Kidney glomerular epithelial cell (primary cell): ENCODE measurements at places on chromosomes 12 and 14.
A peak's percentile ranks its signal among the peaks of the same experiment; 100 is the strongest.

DNA sequence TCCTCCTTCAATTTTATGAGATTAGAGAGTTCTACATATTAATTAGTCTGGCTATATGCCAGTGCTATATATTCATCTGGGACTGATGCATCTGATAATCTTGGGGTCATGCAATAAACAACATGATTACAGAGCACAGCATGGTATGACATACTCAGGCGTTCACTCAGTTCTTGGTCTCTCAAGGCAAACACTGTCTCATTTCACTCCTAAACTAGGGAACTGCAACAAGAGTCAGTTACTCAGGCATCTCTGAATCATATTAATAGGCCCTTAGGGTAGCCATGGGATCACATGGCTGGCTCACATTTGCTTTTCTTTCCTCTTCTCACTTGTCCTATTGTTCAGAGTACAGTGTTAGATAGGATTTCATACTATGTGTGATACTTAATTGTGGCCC is 91.8 kb upstream of the TMEM260 start:
- DNase-seq, result peak; percentile 8

- DNase-seq, result no peak
These were observed 34.4 kb downstream of the PPTC7 start for GRCh38 chr12:110548678-110549077.

DNA sequence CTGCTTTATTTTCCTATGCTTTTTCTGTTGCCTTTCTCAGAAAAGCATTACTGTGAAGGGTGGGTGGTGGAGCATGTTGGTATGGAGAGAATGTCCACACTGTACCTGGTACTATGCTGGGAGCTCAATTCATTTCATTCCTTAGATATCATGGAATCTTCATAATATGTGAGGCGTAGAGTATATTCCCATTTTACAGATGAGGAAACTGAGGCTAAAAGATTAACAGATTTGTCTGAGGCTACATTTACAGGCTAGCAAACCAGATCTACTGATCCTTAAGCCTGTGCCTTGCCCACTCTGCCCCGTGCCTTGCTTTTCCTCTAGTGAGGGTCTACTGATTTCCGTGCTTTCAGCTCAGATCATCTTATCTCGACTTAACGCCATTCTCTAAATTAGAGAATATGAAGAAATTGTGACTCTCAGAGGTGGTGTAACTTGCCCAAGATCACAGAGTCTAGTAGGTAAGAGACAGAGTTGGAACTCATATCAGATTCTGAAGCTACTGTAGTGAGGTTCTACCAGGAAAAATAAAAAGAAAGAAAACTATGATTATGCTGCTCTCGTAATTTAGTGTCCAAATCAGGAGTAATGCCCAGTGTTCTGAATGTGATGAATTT is 5.5 kb downstream of the GLRX5 start:
- no peak for DNase-seq

GRCh38 chr14:67618617-67619063 is 1.1 kb upstream of the ARG2 start:
- peak; percentile 77 for DNase-seq

GRCh38 chr12:106945261-106945851 is 10.4 kb upstream of the TMEM263 start:
- DNase-seq, result no peak

DNA sequence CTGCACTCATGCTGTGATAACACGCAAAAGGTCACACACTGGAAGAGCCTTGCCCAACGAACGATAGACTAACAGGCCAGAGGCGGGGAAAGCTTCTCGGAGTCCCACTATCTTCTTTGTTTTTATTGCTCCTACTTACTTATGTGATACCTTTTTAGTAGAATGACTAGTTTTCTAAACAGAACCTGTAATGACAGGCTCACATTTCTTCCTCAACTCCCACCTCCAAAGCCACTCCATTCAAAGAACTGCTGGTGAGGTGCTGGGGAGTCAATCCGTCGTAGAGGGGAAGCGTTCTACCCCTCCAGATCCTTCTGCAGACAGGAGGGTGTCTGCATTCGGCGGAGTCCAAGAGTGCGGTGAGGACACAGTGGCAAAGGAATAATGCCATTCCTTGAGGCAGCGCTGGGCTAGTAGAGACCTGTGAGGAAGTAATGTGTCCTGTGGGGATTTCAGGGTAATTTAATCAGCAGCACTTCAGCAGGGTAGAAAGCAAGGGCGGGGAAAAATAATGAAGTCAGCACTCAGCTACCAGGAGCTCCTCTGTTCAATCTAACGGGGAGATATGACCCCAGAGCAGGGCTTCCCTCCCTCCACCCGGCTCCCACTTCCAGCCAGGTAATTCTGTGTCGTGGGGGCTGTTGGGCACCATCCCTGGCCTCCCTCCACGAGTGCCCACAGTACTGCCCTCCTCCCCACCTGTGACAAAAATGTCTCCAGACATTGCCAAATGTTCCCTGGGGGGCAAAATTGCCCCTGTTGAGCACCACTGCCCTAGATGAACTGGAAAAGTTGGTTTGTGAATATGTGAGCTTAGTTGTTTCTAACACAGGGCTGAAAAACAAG is 25.2 kb downstream of the SPRING1 start:
- no peak for DNase-seq

- no peak for DNase-seq
These were observed 30.8 kb downstream of the TTC7B start for GRCh38 chr14:90785471-90785870.
